GM12891 (cell line): ENCODE measurements at places on chromosomes 6 and 20.

- no peak for DNase-seq
Measured at GRCh38 chr6:168153553-168153952, 74.5 kb upstream of the FRMD1 start.

DNA sequence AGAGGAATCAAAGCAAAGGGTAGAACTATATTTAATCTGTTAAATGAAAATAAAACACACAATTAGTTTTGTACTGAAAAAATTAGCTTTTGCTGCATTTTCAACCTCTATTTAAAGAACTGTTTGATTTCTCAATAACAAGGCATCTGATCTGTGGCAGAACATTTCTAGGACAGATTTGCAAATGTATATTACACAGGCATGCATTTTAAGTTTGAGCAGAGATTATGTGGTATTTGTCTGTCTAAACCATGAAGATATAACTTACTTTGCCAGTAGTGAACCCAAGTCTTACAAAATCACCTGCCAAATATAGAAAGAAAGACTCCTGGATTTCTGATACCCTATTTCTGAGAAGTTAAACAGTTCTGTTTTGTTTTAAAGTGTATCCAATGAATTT lies 71.9 kb downstream of the TFAP2B start:
- DNase-seq = no peak

DNA sequence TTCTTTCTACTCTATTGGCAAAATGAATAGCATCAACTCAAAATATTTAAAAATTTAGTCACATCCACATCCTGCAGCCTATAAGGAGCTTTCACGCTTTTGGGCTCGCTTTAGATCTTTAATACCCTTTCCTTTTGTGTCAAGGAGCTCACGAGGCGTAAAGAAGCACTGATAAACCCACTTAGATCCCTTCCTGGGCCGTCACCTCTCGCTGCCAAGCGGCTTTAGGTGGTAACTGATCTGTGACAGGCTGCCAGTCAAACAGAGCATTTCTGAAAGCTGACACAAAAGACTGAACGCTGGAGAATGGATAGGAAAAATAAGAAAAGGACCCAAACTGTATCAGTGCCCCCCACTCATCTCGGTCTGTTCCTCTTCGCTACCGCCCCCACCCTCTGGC lies 385.7 kb upstream of the MMS22L start:
- no peak for DNase-seq

DNA sequence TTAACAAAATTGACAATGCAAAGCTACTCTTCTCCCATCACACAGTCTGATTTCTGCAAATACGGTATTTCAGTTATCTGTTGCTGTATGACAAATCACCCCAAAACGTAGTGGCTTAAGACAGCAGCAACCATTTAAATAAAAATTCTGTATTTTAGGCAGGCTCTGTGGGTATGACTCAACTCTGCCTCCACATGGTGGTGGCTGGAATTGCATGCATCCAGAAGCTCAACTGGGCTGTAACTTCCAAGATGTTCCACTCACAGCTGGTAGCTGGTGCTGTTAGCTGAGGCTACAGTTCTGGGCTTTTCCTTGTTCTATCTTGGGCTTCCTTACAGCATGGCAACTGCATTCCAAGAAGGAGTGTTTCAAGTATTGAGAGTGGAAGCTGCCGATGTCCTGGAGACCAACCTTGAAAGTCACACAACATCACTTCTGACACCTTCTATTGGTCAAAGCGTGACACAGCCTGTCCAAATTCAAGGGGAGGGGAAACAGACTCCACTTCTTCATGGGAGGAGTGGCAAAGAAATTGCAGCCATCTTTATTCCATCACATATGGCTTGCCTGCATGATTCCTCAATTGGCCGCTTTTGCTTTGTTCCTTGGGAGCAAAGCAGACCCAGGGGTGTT lies 39.7 kb upstream of the TULP1 start:
- no peak for DNase-seq

- no peak for DNase-seq
Measured at GRCh38 chr20:12287575-12287974, 369.9 kb downstream of the BTBD3 start.

DNA sequence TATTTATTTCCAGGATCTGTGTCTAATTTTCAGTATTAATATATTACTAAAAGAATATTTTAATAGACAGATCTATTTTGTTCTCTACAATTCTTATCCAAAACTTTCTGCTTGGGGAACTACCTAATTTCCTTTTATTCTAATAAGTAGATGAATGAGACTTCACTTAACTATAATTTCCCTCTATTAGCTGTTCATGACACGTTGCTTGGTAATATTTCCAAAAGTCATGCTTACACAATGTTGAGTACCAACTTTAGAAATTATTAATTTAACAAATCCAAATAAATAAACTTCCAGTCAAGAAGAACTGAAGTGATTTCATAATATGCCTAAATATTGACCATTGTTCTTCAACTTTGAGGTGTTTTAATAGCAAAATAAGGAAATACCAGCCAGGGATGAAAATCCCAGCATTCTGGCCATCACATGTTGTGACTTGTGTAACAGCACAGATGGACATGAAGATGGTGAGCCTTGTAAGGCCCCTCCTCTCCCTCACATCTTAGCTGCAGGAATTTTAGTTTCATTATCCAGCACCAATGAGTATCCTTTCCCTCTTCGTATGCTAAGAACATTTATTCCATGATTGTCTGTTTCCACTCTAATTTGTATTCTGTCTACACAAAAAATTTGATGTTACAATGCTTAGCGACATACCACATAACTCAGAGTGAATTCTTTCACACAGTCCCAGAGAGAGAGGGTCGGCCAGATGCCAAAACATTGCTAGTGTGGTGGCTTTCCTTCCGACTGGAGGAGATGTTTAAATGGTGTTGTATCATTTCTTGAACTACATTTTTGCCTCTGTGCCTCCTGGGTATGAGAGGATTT lies 137.5 kb downstream of the FOXA2 start:
- DNase-seq = no peak

GRCh38 chr6:9248133-9248532 lies 812.8 kb upstream of the SLC35B3 start:
- no peak for DNase-seq

DNA sequence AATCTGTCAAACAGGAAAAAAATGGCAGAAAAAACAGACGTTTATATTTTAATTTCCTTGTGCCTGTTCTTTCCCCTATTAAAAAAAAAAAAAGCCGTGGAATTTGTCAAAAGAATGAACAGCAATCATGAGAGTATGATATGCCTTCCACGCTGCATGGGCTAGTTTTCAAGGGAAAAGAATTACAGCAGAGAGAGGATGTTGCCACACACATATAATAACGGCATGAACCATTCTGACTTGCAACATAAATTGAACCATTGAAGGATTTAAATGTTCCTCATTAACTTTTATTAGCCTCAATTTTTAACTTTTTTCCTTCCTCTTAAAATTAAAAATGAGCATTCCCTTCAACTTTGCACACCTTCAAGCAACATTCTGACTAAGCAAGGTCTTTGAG lies 301.8 kb downstream of the FOXC1 start:
- DNase-seq = no peak

GRCh38 chr20:62595491-62595890 lies 46.8 kb upstream of the SLCO4A1 start:
- DNase-seq = no peak
